Activated CD8-positive, alpha-beta memory T cell treated with anti-CD3 and anti-CD28 coated beads, Interleukin-2, amount 50 U/mL, for 4 hours (primary cell): ENCODE measurements at places on chromosomes 12 and 14.

DNA sequence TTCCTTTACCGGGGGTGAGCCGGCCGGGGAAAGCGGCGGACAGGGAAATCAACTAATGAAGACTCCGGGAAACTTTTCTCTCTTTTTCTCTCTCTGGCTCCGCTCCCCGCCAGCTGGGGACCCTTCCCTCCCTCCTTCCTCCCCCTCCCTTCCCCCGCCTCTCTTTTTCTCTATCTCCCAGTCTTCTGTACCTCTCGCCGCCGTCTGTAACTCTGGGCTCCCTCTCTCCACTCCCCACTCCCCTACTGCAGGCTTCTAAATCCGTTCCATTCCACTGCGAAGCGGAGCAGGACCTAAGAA, 6.9 kb upstream of the HOXC11 start:
- no peak for DNase-seq

DNA sequence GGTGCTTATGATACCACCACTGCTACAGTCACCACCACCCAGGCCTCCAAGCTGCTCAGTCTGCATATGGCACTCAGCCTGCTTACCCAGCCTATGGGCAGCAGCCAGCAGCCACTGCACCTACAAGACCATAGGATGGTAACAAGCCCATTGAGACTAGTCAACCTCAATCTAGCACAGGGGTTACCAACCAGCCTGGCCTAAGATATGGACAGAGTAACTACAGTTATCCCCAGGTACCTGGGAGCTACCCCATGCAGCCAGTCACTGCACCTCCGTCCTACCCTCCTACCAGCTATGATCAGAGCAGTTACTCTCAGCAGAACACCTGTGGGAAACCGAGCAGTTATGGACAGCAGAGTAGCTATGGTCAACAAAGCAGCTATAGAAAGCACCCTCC, 55.1 kb downstream of the BRMS1L start:
- DNase-seq = no peak

DNA sequence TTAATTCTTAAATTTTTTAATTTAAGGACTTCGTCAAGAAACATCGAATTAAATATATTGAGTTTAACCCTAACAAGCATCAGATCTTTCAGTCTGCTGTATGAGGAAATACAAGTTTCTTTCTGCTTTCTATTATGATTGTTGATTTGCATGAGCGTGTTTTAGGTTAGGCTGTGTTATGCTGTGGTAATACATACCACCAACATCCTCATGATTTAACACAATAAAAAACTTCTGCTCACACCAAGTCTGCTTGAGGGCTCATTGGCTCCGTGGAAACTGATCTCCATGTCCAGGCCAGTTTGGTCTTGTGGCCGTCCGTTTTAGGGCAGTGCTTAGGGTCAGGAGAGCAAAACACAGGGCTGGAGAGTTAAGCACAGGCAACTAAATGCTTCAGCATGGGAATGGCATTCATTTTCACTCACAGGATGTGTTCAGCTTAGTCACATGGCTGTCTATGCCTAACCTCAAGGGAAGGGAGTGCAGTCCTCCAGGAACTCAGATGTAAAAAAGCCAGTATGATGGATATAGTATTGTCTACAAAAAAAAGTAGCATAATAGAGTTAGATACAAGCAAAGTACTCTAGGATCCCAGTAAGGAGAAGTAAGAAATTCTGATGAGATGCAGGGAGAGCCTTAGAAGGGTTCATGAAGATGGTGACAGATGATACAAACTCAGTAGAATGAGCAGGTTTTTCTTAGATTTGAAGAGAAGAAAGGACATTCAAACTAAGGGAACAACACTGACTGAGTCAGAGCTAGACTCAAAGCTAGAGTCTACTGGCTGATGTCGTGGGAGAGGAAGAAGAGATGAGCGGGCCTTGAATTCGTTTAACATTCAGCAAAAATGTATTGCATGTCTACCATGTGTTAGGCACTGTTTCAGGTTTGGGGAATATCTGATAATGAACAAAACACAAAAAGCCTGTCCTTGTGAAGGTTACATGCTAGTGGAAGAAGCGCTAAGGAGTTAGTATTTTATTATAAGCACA, 16.3 kb downstream of the MARK3 start:
- no peak for DNase-seq

DNA sequence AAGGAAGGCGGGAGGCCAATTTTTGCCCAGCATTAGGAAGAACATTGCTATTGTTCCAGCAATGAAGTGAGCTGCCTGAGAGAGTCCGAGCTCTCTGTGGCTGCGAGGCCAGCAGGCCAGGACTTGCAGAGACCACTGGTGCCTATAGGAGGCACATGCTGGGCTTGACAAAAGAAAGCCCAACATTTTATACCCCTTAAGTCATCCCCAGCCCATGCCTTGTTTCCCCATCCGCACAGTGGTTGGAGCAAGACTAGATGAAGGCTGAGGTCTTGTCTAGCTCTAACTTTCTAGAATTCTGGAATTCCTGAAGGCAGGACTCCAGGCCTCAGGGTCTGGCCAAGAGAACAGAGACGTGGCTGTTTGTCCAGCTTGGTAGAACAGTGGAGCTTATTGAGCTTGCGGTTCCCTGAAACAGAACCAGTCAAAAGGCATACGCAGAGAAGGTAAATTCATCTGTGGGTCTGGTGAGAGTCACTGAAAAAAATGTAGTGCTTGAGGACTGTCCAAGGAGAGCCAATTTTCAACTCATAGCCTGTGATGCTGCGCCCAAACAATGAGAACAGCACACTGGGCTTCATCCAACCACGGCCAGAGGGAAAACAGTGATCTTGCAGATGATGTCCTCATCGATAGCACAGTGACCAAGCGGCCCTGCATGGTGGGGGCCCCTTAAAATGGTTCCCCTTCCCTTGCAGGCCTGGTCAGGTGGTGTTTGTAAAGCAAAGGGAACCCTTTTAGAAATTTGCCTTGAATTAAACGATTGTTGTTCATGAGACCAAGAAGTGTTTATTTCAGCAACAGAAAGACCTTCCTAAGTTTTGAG, 27.1 kb upstream of the COL2A1 start:
- DNase-seq = no peak

- no peak for DNase-seq
Observed at GRCh38 chr12:18932715-18933114, 194.8 kb downstream of the CAPZA3 start.

DNA sequence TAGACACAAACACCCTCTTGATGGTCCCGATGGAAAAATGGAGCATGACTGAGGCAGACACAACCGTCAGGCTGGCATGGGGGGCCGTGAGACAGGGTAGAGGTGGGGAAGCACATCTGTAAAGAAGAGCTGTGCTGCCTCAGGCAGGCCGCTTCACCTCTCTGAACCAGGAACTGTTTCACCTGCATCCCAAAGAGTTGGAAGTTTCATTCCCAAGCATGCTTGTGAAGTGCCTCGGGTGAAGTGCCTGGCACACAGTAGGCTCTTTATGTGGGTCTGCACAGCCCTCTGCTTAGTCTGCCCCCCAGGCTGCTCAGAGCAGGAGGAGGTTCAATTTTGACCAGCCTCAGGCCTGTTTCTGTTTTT, 685 bp upstream of the SERPINA1 start:
- no peak for DNase-seq

DNA sequence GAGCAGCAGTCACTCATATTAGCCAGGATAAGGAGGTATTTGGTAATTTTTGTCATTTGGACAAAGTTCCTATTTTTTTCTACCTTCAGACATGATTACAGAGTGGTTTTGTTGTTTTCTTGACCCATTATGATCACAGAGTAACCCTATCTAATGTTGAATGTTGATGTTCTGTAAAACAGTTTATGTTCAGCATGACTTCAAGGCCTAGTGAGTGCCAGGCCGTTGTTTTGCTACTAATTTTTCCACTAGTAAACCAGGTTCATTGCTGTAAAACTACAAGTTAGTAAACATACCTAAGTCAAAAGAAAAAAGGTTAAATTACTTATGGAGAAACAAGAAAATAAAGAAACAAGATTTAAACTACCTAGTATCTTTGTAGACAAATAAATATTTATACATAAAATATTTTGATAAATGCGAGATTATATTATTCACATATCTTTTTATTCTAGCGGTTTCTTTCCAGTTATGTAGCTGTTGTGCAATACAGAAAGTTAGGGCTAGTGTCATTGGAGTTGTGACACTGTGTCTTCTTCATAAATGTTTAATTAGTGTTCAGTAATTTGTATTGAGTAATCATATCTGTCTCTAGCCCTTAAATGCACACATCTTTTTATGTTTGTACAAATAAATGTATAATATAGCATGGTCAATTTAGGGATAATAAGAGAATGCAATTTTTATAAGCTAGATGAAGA, 16.5 kb downstream of the ETNK1 start:
- DNase-seq = no peak

DNA sequence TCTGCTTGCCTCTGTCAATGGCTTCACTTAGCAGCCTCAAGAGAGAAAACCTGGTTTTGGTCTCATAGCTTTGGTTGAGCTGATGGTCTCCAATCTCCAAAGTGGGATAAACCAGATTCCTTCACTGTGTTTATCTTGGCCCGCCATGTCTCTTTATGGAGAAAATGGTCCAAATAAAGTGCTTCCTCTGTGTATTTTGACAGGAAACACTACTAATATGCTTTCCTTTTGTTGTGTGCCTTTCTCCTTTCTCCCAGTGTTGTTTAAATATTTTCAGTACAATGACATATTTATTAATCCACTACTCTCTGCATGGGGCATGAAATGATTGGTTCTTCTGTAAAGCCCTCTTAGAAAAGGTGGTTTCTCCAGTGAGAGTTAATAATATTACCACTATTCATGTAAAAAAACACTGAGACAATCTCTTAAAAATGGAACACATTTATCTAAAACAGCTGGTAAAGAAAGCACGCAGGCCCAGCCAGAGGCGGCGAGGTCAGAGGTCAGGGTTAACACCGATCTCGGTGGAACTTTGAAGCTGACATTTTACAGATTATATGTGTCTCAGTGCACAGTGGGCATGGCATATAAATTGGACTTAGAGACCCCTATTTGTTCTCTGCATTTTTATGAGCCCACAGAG, 24.2 kb downstream of the TMEM30B start:
- DNase-seq = no peak

GRCh38 chr12:81094718-81095360, 17.0 kb downstream of the ACSS3 start:
- no peak for DNase-seq

- DNase-seq = no peak
Observed at GRCh38 chr14:26594148-26594547, 3.7 kb downstream of the NOVA1 start.

- DNase-seq = no peak
Observed at GRCh38 chr12:1324910-1325309, 269.5 kb downstream of the FBXL14 start.

GRCh38 chr12:10042167-10042566, 11.7 kb downstream of the CLEC9A start:
- DNase-seq = no peak

GRCh38 chr12:87196321-87196720, 832.9 kb downstream of the C12orf50 start:
- DNase-seq = no peak

- DNase-seq = no peak
Observed at GRCh38 chr12:89932954-89933353, 224.3 kb upstream of the ATP2B1 start.

DNA sequence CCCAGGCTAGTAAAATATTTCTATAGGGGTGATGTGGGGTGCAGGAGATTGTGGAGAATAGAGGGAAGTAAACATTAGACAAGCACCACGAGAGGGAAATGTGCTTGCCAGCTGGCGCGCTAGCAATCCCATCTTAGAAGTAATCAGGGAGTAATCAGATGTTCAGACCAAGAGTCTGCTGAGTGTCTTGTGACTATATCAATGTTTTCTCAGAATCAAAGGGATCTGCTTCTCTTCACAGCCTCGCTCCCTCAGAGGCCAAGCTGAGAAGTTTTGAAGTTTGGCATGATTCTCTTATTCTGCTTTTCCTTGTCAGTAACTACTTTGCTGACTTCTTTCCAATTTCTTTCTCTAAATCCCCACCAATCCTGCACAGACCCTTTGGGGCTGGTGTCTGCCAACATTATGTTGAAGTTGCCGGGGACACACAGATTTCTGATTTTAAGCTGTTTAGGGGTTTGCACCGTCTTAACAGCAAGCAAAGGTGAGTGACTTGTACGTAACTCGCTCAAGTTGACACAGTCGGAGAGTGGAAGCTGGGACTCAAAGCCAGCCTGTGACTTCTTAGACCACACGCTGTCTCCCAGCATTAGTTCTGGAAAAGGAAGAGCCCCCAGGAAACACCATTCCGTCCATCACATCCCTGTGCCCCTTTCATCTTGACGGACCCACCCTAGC, 22.0 kb upstream of the TSPAN9 start:
- DNase-seq = no peak

DNA sequence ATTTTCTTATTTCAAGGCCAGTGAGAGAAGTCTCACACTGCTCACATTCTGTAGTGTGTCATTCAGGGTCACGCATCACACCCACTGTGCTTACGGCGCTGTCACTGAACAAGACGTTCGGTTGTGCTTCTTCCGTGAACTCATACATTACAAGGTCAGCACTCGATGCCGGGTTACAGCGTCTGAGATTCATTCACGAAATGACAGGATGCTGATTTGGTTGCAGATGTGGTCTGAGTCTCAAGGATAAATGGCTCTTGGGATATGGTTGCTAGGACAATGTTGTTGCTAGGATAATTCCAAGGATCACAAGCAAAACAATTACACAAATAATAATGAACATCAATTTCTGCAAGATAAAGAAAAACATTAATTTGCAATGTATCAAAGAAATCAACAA, 47.4 kb downstream of the STX2 start:
- no peak for DNase-seq

DNA sequence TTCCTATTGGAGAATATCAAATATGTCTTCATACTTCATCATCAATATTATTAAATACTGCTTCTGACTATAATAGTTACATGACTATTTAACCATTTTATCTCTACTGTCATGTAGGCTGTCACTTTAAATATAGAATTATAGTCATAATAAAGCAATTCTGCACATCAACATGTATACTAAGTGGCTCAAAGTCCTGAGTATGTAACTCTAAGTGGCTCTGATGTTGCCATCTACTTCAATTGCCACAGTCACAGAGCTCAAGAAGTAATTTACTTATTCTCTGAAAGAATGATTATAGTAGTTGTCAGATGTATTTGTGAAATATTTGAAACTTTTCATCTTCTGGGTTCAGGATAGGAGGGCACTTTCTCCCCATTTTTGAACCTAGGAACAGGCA, 202.3 kb downstream of the KITLG start:
- DNase-seq = no peak
